Natural killer cell (primary cell): ENCODE measurements at places on chromosomes 11 and 22.

DNA sequence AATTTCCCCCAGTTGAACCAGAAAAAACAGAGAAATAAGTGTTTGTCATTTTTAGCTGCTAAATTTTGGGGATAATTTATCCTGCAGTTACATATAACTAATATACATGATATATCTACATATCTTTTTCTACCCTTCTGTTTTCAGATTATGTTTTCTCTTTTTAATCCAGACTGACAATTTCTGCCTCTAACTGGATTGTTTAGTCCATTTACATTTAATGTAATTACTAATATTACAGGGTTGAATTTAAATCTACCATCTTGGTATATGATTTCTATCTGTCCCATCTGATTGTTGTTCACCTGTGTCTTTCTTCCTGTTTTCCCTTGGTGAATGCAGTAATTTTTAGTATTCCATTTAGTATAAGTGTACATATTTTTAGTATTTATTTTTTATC lies 5.7 kb downstream of the NNMT start:
- no peak for DNase-seq
- H3K36me3 ChIP-seq, result no peaks in the 10 kb centered on the region
- H3K4me1 ChIP-seq, result no peaks in the 10 kb centered on the region
- H3K27ac ChIP-seq, result no peak overlapping the region

GRCh38 chr11:91630916-91631673 lies 593.5 kb upstream of the FAT3 start:
- DNase-seq, result no peak
- H3K27ac ChIP-seq, result no peak overlapping the region
- no peaks in the 10 kb centered on the region for H3K36me3 ChIP-seq
- H3K4me3 ChIP-seq, result no peak overlapping the region
- no peaks in the 10 kb centered on the region for H3K4me1 ChIP-seq

- no peaks in the 10 kb centered on the region for H3K36me3 ChIP-seq
- no peaks in the 10 kb centered on the region for H3K27me3 ChIP-seq
- no peak overlapping the region for H3K27ac ChIP-seq
- DNase-seq, result no peak
Observed at GRCh38 chr11:110134110-110134509, 40.9 kb downstream of the ZC3H12C start.

- H3K36me3 ChIP-seq, result no peaks in the 10 kb centered on the region
- H3K27ac ChIP-seq, result no peak overlapping the region
- no peaks in the 10 kb centered on the region for H3K27me3 ChIP-seq
- no peak overlapping the region for H3K4me3 ChIP-seq
- no peaks in the 10 kb centered on the region for H3K4me1 ChIP-seq
Observed at GRCh38 chr11:1057806-1058205, 16.9 kb upstream of the MUC2 start.

DNA sequence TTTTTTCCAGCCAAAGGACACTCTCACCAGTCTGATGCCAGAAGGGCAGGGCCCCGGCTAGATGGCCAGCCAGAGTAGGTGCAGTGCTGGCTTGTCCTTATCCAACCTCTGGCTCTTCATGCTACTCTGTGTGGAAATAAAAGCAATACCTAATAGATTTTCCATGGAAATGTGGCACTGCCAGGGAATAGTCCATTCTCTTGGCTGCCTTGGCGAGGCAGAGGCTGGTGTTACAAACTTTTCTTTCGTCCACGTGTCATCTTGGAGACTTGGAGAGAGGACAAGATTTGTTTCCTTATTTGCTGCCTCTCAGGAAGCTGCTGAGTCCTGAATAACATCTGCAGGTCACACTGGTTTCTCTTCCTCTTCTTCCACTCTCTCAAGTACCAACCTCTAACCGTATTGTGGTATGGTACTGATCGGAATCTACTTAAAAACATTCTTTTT lies 17.2 kb upstream of the C1QTNF4 start:
- no peak overlapping the region for H3K4me3 ChIP-seq
- no peak for DNase-seq
- H3K36me3 ChIP-seq, result no peaks in the 10 kb centered on the region
- H3K27ac ChIP-seq, result no peak overlapping the region
- peaks cover 15% of the 10 kb centered on the region for H3K4me1 ChIP-seq
- no peaks in the 10 kb centered on the region for H3K27me3 ChIP-seq

DNA sequence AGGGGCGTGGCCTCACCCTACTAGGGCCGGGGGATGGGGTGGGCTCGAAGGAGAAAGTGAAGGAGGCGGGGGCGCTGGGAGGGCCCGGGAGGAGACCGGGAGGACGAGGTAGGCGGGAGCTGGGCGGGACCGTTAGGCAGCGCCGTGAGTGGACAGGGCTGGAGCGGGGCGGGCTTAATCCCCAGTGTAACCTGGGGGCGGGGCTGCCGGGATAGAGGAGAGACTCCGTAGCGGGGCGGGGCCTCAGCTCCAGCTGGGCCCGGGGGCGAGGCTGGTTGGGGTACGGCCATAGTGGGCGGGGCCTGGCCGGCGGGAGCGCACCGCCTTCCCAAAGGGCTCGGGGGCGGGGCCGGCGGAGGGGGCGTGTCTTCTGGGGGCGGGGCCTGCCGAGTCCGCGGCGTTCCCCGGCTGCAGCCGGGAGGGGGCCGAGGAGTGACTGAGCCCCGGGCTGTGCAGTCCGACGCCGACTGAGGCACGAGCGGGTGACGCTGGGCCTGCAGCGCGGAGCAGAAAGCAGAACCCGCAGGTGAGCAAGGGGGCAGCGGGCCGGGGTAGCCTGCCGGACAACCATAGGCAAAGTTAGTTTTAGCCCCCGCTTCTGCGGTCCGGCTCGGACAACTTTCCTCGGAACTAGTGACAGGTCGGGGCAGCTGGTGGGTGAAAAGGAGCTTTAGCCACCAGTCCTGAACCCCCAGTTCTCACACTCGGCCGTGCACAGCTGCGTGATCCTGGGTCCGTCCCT lies at the start of gene CD82:
Gene CD82 (plus strand): TSS at position 453 of the 742 bp plus-strand sequence. CDS start 29,000 bp downstream, outside the sequence.
- peak within 1 kb of the TSS; percentile 73 for H3K4me3 ChIP-seq
- H3K27me3 ChIP-seq, result no peaks in the 10 kb centered on the region
- H3K36me3 ChIP-seq, result no peaks in the 10 kb centered on the region

GRCh38 chr11:13073119-13073981 lies 64.2 kb downstream of the RASSF10 start:
- H3K27ac ChIP-seq, result no peak overlapping the region
- no peak overlapping the region for H3K4me3 ChIP-seq
- no peaks in the 10 kb centered on the region for H3K36me3 ChIP-seq

- H3K27me3 ChIP-seq, result no peaks in the 10 kb centered on the region
- no peaks in the 10 kb centered on the region for H3K36me3 ChIP-seq
- peak; percentile 16 for DNase-seq
- no peaks in the 10 kb centered on the region for H3K4me1 ChIP-seq
- no peak overlapping the region for H3K27ac ChIP-seq
Observed at GRCh38 chr11:116499396-116500003, 273.3 kb downstream of the BUD13 start.

DNA sequence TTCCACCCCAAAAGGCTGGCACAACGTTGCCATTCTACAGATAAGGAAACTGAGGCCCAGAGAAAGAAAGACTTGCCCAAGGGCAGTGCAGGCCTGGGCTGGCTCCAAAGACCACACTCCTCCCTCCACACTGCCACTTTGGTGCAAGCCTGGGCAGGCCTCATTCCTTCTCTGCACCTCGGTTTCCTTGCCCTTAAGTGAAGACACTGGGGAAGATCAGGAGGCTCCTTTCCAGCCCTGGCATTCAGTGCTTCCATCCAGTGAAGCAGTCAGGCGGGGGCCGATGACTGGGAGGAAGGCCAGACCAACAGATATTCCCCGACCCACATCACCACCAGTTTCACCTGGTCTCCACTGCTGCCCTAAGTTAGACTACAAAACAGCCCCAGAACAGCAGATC lies 18.3 kb upstream of the TCF20 start:
- H3K4me1 ChIP-seq, result peaks cover 33% of the 10 kb centered on the region
- no peak overlapping the region for H3K4me3 ChIP-seq
- no peaks in the 10 kb centered on the region for H3K36me3 ChIP-seq
- DNase-seq, result no peak
- no peak overlapping the region for H3K27ac ChIP-seq

DNA sequence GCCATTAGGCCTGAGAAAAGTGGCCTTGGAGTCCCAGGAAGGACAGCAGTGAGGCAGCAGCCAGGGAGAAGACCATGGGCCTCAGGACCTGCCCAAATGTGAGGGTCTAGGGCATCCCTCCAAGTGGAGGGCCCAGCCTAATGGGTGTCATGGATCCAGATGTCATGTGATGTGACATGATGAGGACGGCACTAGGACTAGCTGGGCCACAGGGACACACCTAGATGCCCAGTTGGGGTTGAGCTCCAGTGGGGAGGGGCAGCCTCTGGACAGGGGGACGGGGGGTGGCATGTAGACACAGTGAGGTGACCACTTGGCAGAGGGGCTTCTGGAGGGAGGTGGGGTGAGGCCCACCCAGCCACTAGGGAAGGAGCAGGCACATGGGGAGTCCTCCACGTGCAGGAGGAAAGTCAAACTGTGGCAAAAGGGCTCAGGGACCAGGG lies 5.4 kb downstream of the SCARF2 start:
- no peak overlapping the region for H3K27ac ChIP-seq
- no peaks in the 10 kb centered on the region for H3K36me3 ChIP-seq
- peaks cover 45% of the 10 kb centered on the region for H3K4me1 ChIP-seq
- H3K4me3 ChIP-seq, result no peak overlapping the region

GRCh38 chr22:40128989-40129388 lies 48.7 kb upstream of the TNRC6B start:
- peaks cover 22% of the 10 kb centered on the region for H3K4me1 ChIP-seq
- H3K27me3 ChIP-seq, result no peaks in the 10 kb centered on the region
- H3K4me3 ChIP-seq, result no peak overlapping the region
- H3K36me3 ChIP-seq, result peaks cover 2% of the 10 kb centered on the region
- peak; percentile 51 for DNase-seq

DNA sequence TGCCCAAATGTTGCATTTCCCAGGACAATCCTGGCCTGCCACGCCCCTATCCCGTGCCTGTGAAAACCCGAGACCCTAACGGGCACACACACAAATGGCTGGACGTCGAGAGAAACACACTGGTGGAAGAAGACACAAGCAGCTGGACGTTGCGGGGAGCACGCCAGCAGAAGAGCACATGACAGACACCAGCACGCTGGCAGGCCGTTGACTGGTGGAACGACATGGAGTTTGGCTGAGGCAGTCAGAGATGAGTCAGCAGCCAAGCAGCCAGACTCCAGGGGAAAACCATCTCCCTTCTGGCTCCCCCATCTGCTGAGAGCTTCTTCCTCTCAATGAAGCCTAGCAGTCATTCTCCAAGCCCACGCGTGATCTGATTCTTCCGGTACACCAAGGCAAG lies 606.7 kb upstream of the LRRC4C start:
- no peak overlapping the region for H3K27ac ChIP-seq
- no peaks in the 10 kb centered on the region for H3K27me3 ChIP-seq
- no peaks in the 10 kb centered on the region for H3K4me1 ChIP-seq
- H3K4me3 ChIP-seq, result no peak overlapping the region
